ENCODE measurements at places on chromosomes 3 and 15.

GRCh38 chr15:73965094-73965757 is 26.9 kb downstream of the STOML1 start:
- DNase-seq, result peak; percentile 80

DNA sequence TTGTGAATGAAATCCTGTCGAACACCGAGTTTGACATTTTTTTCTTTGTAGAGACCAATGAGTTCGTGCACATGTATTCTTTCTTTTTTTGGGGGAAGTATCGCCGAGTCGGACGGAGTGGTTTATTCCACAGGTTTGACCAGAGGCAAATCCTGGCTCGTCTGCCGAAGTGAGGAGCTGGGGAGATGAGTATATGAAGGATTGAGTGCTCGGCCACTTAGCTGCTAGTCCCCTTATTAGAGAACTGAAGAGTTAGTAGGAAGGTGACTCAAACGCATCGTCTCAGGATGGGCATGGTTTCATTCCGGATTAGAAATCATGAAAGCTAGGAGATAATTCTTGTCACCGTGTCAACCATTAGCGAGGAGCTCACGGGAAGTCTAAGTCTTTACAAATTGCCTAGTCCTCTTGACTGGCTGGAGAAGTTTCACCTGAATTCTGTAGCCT is 154.7 kb upstream of the GOLIM4 start:
- no peak for DNase-seq

DNA sequence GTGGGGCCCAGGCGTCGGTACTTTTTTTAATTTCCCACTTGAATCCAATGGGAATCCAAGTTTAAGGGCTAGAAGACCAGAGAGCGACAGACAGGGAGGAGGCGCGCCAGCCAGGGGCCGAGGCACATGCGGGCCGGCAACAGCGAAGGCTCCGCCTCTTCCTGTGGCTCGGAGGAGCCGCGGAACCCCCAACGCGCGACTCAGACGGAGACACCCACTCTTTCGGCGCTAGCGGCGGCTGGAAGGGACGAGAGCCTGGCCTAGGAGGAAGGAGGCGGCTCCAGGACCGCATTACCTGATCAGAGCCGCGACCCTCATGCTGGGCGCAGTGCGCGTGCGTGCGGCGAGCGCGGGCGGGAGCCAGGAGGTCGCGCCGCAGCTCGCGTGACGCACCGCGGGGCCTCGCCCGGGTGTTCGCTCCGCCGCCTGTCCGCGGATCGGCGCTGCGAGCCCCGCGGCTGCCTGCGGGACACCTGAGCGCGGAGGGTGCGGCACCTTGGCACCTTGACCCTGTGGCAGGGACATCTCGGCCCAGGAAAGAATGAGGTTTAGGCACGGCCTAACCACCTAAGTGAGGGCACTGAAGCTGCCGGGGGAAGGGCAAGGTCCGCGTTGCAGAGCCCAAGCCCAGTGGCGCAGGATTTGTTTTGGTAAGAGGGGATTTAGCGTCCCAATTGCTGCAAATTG is at the start of gene DPH6:
Gene DPH6 (minus strand): TSS at position 342 of the 687 bp plus-strand sequence. CDS start 24 bp downstream, at position 318.
- peak; percentile 88 for DNase-seq

DNA sequence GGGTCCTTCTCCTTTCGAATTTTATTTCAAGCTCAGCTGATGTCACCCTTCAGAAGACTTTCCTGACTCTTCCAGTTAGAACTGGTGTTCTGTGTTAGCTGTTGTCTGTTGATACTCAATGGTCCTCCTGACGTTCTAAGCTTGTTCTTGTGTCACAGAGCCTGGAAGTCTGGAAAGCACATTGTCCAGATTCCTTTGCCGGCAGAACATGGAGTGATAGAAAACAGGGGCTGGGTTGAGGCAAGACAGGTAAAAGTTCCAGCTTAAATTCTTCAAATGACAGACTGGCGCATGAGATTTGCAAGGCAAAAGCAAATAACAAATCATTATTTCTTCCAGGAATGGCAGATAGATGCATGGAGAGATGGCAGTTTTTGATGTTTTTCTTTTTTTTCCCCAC is 102.0 kb upstream of the CLSTN2 start:
- DNase-seq, result no peak

GRCh38 chr3:58581328-58582091 is 4.3 kb upstream of the FAM107A start:
- no peak for DNase-seq

DNA sequence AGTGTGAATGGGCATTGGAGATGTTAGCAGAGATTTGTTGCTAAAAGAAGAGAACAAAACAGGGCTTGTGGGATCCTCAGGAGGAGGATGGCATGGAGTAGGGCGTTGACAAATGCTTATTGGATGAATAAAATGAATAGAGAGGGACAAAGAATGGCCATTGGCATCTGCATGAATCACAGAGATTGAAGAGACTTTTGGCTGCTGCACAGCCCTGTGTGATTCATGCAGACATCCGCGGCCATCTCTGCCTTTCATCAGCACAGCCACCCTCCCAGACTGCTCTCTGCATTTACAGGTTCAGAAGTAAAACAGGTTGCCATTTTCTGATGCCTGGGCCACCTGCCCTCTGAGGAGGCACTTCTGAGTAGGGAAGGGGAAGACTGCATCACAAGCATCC is 397.9 kb downstream of the EPHB1 start:
- no peak for DNase-seq

GRCh38 chr3:25265284-25265683 is 162.8 kb upstream of the RARB start:
- no peak for DNase-seq

All from stimulated activated CD4-positive, alpha-beta T cell treated with anti-CD3 and anti-CD28 coated beads, Interleukin-15, amount 100 ng/mL, for 24 hours (primary cell).